ENCODE measurements at places on chromosomes 5 and 9. TPM values are rescaled to one million over a fixed set of nuclear protein-coding genes. Genes with fewer than 3 reads are reported as not detected.

GRCh38 chr9:86288499-86289198, 6.3 kb upstream of the ISCA1 start:
- DNase-seq = no peak

DNA sequence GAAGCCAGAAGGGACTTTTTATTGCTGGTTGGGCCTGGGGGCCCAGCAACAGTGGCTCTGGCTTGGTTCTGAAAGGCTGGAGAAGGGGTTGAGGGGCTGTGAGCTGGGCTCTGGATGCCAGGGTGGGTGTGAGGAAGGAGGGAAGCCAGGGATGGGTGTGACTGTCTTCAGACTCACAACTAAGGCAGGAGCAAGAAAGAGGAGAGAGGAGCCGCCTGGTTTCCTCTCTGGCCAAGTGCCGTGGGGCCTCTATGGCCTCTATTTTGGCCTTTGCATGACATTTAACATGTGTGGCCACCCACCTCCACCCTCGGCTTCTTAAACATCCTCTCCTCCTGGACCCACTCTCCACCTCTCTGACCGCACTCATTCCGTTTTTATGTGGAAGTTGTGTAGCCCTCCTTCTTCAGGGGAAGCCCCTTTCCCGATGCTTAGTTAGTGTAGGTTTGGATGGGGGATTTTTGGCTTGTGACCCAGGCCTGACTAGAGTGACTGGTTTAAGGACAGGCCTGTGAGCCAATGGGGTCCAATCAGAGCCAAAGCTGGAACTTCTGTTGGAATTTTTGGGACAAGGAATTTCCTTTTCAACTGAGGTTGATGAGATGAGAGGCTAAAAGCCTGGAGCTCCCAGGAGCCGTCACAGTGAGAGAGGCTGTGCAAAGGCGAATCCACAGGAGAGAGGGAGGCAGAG, 517.8 kb downstream of the CCDC171 start:
- no peak for DNase-seq

DNA sequence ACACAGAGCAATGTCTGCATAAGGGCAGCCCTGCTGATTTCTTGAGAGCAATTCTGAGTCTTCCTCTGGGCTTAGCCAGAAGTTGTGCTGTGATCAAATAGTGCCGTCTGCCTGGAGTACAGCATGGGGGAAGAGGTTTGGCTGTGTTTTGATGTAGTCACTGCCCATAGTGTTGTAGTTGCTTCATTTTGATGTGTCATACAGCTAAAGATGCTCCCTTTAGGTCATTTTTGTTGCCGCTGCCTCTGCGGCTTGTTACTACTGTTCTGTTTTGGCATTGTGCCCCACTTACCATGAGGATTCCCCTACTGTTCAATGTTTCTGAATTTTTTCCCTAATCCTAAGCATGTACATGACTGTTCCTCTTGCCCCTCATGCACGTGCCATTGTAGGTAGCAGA, 23.0 kb downstream of the SLC36A1 start:
- peak; percentile 96 for DNase-seq

The JAKMIP2 gene
- total RNA-seq = not detected

The CCDC152 gene
- 0.89 TPM for total RNA-seq
